T1000 (cell line): ENCODE measurements at places on chromosomes 5 and 9.

GRCh38 chr5:68661237-68661636 is 432.6 kb upstream of the SLC30A5 start:
- no peak for DNase-seq

DNA sequence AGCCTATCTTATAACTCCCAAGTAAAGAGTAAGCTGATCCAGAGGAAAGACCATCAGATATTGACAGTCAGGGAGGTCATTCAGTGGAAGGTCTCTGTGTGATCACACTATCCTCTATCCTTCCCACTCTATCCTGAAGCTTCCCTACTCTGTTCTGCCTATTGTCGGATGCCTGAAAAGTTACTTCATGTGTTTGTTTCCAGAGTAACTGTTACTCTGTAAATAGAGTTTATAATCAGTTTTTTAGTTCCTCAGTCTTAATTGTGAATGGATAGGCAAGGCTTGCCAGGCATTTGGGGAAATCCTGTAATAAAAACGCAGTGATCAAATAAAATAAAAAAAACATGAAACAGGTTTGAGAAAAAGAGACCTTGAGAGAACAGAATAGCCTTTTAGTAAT is 79.8 kb downstream of the XRCC4 start:
- DNase-seq = no peak

DNA sequence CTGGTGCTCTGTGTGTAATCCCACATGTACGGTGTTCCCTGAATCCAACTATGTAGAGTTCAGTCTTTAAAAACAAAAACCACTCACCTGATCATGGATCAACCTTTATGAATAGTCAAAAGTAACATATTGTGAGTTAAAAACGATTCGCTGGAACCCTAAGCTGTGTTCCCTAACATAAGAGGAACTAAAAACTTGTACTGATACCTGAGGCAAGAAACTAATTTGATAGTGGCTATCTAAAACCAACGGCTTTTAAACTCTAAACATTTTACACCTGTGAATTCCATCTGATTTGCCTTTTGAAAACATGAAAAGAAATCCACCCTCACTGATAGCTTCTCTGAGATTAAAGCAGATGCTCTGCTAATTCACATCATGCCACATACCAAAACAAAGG is 101.5 kb downstream of the DEPDC1B start:
- no peak for DNase-seq

DNA sequence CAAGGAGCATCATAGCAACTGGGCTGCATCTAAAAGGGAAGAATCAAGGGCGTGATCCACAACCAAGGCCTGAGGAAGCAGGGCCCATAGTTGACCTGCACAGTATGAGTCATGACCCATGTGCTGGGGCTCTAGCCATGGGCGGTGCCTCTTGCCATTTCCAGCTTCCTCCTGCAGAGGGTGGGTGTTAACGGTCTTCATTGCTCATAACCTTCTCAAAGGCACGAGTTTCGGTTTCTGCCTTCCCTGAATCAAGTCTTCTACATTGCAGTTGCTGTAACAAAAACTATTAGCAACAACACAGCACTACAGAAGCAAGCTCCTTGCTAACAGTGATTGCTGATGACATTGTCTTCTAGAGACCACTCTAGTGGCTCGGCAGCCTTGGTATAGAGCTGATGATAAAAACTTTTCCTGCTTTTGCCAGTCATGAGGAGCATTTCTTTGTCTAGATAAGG is 66.9 kb downstream of the CTSL start:
- no peak for DNase-seq

DNA sequence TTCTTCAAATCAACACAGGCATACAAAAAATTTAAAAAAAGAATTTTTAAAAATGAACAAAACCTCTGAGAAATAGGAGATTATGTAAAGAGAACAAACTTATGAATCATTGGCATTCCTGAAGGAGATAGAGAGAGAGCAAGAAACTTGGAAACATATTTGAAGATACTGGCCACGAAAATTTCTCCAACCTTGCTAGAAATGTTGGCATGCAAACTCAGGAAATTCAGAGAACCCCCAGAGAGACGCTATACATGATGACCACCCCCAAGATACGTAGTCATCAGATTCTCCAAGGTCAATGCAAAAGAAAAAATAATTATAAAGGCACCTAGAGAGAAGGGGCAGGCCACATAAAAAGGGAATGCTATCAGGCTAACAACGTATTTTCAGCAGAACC is 472.5 kb downstream of the MTRR start:
- DNase-seq = no peak

DNA sequence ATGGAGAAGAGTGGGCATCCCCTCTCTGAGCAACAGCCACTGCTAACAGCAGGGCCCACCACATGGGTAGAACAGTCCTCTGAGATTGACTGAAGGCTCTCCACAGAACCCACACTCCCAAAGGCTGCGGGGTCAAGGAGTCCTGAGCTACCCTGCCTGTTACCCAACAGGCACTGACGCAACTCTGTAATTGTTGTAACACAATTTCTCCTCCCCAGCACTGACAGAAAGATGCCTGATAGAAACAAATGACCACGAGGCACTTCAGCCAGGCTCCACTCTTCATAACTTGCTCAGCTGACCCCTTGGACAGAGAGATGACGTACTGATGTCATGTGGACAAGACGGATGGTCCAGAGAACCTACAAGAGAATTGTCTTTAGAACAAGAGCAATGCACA is 220.7 kb downstream of the SPOCK1 start:
- no peak for DNase-seq

- no peak for DNase-seq
These were observed 36.7 kb downstream of the ARL15 start for GRCh38 chr5:54273715-54274114.

DNA sequence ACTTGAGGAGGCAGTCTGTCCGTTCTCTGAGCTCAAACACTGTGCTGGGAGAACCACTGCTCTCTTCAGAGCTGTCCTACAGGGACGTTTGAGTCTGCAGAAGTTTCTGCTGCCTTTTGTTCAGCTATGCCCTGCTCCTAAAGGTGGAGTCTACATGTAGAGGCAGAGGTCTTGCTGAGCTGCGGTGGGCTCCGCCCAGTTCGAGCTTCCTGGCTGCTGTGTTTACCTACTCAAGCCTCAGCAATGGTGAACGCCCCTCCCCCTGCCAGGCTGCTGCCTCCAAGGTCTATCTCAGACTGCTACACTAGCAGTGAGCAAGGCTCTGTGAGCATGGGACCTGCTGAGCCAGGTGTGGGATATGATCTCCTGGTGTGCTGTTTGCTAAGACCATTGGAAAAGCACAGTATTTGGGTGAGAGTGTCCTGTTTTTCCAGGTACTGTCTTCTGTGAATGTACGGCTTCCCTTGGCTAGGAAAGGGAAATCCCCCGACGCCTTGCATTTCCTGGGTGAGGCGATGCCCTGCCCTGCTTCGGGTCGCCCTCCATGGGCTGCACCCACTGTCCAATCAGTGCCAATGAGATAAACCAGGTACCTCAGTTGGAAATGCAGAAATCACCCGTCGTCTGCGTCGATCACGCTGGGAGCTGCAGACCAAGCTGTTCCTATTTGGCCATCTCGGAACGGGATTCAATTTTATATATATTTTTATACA is 58.5 kb downstream of the CNTRL start:
- no peak for DNase-seq

GRCh38 chr5:102481054-102481715 is 17.6 kb downstream of the SLCO6A1 start:
- DNase-seq = no peak

DNA sequence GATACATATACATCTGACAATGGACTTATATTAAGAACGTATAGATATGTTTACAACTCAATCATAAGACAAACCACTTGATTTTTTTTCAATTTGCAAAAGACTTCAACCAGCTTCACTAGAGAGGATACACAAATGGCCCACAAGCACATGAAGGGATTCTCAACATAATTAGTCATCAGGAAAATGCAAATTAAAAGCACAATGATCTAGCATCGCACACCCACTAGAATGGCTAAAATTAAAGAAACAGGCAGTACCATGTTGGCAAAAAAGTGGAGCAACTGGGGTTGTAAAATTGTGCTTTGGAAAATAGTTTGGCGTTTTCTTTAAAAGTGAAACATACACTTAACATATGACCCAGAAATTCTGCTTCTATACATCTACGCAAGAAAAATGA is 80.0 kb upstream of the TRIO start:
- no peak for DNase-seq

- no peak for DNase-seq
These were observed 113.3 kb upstream of the LPAR1 start for GRCh38 chr9:111151537-111151936.
